ENCODE measurements at places on chromosomes 12 and 14.

DNA sequence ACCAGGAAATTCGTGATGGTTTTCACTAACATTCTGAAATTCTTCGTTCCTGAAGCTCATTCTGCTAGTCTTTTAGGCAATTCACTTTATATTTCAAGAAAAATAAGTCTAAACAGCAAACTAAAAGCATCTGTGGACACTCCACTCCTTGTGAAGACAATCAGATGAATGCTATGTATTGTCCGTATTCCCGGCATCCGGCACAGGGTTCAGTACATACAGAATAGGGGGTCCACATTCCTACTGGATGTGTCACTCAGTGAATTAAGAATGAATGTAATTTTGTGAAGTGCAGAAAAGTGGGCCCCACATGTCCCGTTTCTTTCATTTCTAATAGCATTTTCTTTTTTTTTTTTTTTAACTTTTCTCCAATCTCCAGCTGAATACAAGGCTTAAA is 241.3 kb downstream of the GRIN2B start:
- H3K4me1 ChIP-seq, result no peaks in the 10 kb centered on the region
- DNase-seq, result no peak
- H3K27me3 ChIP-seq, result no peaks in the 10 kb centered on the region
- H3K27ac ChIP-seq, result no peak overlapping the region
- H3K4me3 ChIP-seq, result no peak overlapping the region
- no peaks in the 10 kb centered on the region for H3K36me3 ChIP-seq

GRCh38 chr14:82562881-82563280 is 1029.2 kb upstream of the SEL1L start:
- H3K36me3 ChIP-seq, result no peaks in the 10 kb centered on the region
- H3K27ac ChIP-seq, result no peak overlapping the region
- H3K27me3 ChIP-seq, result no peaks in the 10 kb centered on the region
- no peaks in the 10 kb centered on the region for H3K4me1 ChIP-seq
- H3K4me3 ChIP-seq, result no peak overlapping the region

DNA sequence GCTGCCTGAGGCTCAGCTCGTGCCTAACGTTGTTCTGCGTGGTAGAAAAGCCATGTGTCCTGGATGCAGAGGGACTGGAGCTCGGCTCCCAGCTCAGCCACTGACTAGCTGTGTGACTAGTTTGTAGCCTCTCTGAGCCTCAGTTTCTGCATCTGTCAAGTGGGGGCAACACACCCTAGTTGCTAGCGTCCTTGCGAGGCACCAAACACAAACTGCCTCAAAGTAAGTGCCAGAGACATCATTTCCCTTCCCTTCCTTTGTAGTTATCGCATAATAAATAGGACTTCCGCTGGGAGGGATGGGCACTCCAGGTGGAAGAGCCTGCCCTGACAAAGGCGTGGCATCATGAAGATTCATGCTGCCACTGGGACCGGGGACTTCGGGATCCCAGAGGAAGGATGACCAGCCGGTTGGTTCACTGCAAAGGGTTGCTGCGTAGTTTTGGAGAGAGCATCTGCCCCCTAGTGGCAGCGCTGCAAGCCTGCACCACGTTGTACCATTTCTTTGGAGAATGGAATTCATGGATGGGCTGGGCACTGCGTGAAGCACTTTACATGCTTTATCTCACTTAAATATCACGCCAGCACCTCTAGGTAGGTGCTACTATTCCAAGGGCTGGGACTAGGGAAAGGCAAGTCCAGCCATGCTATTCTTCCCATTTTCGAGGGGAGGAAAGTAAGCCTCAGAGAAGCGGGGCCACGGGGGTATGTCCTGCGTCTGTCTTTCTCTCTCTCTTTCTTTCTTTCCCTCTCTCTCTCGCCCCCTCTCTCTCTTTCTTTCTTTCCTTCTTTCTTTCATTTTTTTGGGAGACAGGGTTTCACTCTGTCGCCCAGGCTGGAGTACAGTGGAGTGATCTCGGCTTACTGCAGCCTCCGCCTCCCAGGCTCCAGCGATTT is 4.6 kb downstream of the CCDC197 start:
- peaks cover 26% of the 10 kb centered on the region for H3K4me1 ChIP-seq
- peak overlapping the region; percentile 41 for H3K4me3 ChIP-seq
- H3K27ac ChIP-seq, result peak overlapping the region; percentile 54
- peak; percentile 59 for DNase-seq
- H3K36me3 ChIP-seq, result no peaks in the 10 kb centered on the region

DNA sequence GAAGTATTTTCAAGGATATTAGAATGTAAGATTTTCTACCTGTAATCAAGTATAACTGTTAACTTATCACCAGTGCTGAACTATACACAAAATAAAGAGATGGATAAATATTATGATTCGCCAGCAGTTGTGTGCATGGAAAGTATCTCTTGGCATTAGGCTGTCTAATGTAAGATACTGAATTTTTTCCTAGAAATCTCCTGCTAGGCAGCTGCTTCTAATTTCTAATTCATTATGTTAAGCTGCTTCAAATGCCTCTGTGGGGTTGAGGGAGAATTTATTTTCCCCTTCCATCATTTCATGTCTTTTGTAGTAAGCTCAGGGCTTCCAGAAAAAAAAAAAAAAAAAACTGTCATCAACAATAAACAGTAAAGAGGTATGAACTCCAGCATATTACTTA is 516.0 kb downstream of the DIO2 start:
- H3K27me3 ChIP-seq, result no peaks in the 10 kb centered on the region
- no peaks in the 10 kb centered on the region for H3K4me1 ChIP-seq
- DNase-seq, result no peak
- H3K36me3 ChIP-seq, result no peaks in the 10 kb centered on the region
- H3K27ac ChIP-seq, result no peak overlapping the region

DNA sequence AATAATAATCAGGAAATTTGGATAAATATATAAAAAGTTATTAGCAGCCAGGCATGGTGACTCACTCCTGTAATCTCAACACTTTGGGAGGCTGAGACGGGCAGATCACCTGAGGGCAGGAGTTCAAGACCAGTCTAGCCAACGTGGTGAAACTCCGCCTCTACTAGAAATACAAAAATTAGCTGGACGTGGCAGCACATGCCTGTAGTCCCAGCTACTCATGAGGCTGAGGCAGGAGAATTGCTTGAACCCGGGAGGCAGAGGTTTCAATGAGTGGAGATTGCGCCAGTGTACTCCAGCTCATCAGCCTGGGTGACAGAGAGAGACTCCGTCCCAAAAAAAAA is 64.5 kb downstream of the SYT1 start:
- no peak for DNase-seq
- no peak overlapping the region for H3K4me3 ChIP-seq
- no peaks in the 10 kb centered on the region for H3K4me1 ChIP-seq
- H3K36me3 ChIP-seq, result no peaks in the 10 kb centered on the region

GRCh38 chr12:57603815-57604453 is 690 bp upstream of the DTX3 start:
- H3K27ac ChIP-seq, result peak overlapping the region; percentile 76
- peak overlapping the region; percentile 81 for H3K4me3 ChIP-seq
- peaks cover 13% of the 10 kb centered on the region for H3K4me1 ChIP-seq
- no peaks in the 10 kb centered on the region for H3K27me3 ChIP-seq
- H3K36me3 ChIP-seq, result peaks cover 21% of the 10 kb centered on the region
- no peak for DNase-seq

GRCh38 chr12:42473130-42473529 is 116.4 kb downstream of the PRICKLE1 start:
- H3K4me3 ChIP-seq, result no peak overlapping the region
- peaks cover 19% of the 10 kb centered on the region for H3K4me1 ChIP-seq
- DNase-seq, result no peak
- peaks cover 13% of the 10 kb centered on the region for H3K27me3 ChIP-seq
- H3K27ac ChIP-seq, result no peak overlapping the region
- H3K36me3 ChIP-seq, result no peaks in the 10 kb centered on the region

- H3K4me3 ChIP-seq, result no peak overlapping the region
- H3K36me3 ChIP-seq, result peaks cover 37% of the 10 kb centered on the region
- H3K27ac ChIP-seq, result no peak overlapping the region
- H3K4me1 ChIP-seq, result peaks cover 28% of the 10 kb centered on the region
- no peak for DNase-seq
These were observed 59.5 kb downstream of the TMEM116 start for GRCh38 chr12:111953455-111953854.

- no peaks in the 10 kb centered on the region for H3K36me3 ChIP-seq
- no peaks in the 10 kb centered on the region for H3K4me1 ChIP-seq
- H3K4me3 ChIP-seq, result no peak overlapping the region
These were observed 447.2 kb downstream of the SNAPC1 start for GRCh38 chr14:62209287-62209899.

DNA sequence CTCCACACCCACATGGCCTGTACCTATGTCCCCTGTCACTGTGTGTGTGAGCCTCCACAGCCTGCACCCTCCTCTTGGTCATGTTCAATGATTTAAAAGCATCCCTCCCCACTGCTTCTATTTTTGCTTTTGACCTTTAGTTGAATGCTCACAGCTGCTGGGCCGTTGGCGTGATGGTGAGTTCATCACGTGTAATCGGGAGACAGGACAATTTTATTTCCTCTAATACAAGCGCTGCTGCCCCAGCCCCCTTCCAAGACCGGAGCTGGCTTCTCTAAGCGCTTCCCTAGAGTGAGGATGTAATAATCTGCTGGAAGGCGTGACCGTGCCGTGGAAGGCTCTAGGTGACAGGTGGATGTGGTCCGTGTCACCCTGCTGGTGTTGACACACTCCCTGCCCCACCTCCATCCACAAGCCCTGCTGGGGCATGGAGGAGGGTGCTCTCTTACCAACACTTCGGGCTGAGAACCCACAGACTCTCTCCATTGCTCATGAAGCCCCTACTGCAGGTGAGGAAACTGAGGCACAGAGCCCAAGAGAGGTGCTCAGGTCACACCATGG is 25.4 kb downstream of the CCDC85C start:
- no peak for DNase-seq
- no peaks in the 10 kb centered on the region for H3K36me3 ChIP-seq
- no peak overlapping the region for H3K4me3 ChIP-seq
- no peaks in the 10 kb centered on the region for H3K4me1 ChIP-seq

DNA sequence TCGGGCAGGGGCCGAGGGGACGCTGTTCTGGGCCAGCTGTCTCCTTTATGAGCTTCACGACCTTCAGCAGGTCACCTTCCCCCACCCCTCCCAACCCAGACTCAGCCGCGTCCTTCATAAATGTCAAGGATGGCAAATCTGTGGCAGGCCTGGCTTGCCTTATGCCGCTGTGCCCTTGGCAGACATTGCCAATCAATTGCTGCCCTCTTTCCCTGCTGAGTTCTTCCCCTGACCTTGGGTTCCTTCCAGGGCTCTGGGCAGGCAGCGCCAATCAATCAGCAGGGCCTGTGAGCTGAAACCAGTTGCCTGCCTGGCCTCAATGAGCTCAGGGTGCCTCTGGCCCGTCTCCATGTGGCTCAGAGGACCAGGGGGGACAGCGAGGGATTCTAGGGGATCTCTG is 7.7 kb downstream of the FAM222A start:
- no peak for DNase-seq
- no peak overlapping the region for H3K27ac ChIP-seq
- H3K4me3 ChIP-seq, result no peak overlapping the region
- H3K4me1 ChIP-seq, result no peaks in the 10 kb centered on the region
- no peaks in the 10 kb centered on the region for H3K36me3 ChIP-seq

DNA sequence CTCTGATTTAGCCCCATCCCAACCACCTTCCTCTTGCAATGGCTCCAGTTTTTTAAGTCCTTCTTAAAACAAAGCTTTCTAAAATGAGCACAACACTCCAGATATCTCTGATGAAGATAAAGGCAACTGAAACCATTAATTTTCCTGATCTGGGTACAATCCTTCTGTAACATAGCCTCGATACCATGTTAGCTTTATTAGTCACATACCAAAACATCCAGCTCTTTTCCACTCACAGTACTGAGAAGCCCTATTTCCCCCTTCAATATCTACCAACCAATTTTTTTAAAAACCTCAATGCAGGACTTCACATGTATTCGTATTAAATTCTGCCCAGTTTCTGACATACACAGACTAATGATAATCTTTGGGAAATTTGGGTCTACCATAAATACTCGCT is 105.9 kb downstream of the MED13L start:
- peaks cover 10% of the 10 kb centered on the region for H3K36me3 ChIP-seq
- DNase-seq, result no peak
- H3K27ac ChIP-seq, result peak overlapping the region; percentile 87

DNA sequence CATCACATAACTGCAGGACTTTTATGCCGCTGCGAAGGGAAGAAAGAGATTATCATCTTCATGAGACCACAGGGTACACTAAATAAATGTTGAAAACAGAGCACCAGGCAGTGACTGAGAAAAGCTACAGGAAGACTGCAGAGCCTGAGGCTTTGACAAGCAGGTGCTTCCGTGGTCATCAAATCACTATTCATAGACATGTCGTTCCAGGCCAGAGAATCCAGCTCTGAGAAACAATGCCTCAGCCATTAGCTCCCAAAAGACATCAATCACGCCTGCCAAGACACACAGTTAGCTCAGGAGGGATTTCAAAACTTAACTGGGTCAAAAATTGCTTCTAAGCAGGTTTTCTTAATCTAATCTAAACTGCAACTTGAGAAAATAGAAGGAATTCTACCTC is 47.2 kb upstream of the GARIN6 start:
- H3K27me3 ChIP-seq, result no peaks in the 10 kb centered on the region
- no peak for DNase-seq
- H3K4me1 ChIP-seq, result no peaks in the 10 kb centered on the region

DNA sequence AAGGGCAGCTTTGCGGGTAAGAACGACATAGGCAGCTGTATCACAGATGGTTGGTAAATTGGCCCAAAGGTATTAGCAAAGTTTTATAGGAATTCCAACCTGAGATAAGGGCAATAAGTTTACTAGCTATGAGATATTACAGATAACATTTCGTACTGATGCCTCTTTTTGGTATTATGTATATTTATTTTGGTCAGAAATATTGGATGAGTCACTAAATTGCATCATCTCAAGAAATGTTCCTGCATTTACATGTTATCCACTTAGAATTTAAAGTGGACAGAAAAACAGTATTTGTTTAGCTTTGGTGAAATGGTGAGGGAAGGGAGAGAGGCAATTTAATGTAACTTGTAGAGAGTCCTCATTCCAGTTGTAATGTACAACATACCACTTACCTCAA is 65.1 kb upstream of the PZP start:
- H3K27me3 ChIP-seq, result peaks cover 30% of the 10 kb centered on the region
- no peaks in the 10 kb centered on the region for H3K4me1 ChIP-seq
- no peak overlapping the region for H3K27ac ChIP-seq
- DNase-seq, result no peak

- no peak overlapping the region for H3K27ac ChIP-seq
- H3K4me1 ChIP-seq, result no peaks in the 10 kb centered on the region
- DNase-seq, result no peak
- H3K27me3 ChIP-seq, result no peaks in the 10 kb centered on the region
These were observed 145.3 kb downstream of the GRIN2B start for GRCh38 chr12:13836099-13836498.

- no peaks in the 10 kb centered on the region for H3K27me3 ChIP-seq
- H3K4me3 ChIP-seq, result no peak overlapping the region
- no peaks in the 10 kb centered on the region for H3K4me1 ChIP-seq
- no peak for DNase-seq
- H3K36me3 ChIP-seq, result no peaks in the 10 kb centered on the region
These were observed 156.0 kb downstream of the DAD1 start for GRCh38 chr14:22433069-22433468.
